ENCODE measurements at places on chromosomes 6 and 20.

DNA sequence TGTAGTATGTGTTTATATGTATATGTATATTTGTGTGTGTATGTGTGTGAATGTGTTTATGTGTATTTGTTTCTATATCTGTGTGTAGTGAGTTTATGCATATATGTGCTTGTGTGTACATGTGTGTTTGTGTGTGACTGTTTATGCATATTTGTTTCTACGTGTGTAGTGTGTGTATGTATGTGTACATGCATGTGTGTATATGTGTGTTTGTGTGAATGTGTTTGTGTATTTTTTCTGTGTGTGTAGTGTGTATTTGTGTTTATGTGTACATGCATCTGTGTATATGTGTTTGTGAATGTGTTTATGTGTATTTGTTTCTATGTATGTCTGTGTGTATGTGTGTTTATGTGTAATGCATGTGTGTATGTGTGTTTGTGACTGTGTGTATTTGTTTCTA is 12.1 kb upstream of the SMOC2 start:
- DNase-seq, result no peak

DNA sequence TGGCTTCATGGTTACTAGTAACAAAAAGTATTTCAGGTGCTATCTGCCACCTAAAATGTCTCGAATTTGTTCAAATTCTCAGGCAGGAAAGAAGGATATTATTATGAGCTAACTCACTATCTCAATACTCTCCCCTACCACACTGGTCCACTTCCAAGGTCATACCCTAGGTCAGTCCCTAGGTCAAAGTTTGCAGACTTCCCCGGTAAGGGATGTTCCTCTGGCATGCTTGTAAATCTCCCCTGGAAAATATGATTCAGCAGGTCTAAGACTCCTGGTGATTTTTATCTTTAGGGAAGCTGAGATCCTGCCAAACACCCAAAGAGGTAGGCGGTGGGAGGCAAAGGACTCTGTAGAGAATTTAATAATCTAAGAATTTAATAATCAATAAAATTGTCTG is 6.7 kb downstream of the AHCY start:
- DNase-seq, result no peak

DNA sequence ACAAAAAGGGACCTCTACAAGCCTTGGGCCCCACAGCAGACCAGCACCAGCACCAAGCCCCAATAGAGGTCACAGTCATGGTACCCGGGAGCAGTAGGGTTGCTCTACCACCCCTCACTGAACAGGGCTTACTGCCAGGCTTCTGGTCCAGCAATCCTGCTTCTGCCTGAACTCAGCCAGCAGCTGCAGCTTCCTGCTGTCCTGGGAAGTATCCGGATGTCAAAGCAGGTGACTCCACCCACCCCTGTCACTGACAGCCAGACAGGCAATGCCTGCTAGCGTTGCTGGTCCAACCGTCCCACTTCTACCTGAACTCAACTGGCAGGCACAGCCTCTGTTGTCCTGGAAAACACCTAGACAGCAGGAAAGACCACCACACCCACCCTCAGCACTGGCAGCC is 47.0 kb upstream of the PCSK2 start:
- DNase-seq, result no peak

GRCh38 chr20:7924692-7925091 is 15.6 kb downstream of the HAO1 start:
- no peak for DNase-seq

GRCh38 chr20:57699395-57699794 is 10.4 kb downstream of the PMEPA1 start:
- DNase-seq, result no peak

DNA sequence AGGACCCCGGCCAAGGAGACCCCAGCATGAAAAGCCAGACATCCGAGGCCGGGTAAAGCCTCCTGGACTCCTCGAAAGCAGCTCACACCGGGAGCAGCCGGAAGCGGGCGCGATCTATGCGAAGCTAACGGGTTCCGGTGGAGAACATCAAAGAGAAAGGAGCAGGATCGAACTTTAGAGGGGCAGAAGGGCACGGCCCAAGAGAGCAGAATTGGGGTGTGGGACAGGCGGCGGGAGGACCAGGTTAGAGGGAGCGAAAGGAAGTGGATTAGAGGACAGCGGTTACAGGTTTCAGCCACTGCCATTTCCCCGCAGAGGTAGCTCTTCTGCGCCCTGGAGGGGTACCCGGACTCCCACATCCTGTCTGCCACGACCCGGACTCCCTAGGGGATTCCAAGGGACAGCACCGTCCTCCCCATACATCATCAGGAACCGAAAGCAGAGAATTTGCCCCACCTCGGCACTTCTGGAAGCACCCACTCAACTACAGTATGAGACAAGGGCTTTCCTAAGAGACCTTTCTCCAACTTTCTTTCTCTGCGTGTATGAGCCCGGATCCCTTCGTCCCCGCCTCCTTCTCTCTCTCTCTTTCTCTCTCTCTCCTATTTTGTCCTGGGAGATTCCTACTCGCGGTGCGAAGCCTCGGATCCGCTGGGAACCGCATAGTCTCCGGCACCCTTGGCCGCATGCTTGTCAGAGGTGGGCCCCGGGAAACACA is 507 bp upstream of the VGLL2 start:
- DNase-seq, result no peak

GRCh38 chr20:39155971-39156370 is 193.8 kb downstream of the DHX35 start:
- no peak for DNase-seq

DNA sequence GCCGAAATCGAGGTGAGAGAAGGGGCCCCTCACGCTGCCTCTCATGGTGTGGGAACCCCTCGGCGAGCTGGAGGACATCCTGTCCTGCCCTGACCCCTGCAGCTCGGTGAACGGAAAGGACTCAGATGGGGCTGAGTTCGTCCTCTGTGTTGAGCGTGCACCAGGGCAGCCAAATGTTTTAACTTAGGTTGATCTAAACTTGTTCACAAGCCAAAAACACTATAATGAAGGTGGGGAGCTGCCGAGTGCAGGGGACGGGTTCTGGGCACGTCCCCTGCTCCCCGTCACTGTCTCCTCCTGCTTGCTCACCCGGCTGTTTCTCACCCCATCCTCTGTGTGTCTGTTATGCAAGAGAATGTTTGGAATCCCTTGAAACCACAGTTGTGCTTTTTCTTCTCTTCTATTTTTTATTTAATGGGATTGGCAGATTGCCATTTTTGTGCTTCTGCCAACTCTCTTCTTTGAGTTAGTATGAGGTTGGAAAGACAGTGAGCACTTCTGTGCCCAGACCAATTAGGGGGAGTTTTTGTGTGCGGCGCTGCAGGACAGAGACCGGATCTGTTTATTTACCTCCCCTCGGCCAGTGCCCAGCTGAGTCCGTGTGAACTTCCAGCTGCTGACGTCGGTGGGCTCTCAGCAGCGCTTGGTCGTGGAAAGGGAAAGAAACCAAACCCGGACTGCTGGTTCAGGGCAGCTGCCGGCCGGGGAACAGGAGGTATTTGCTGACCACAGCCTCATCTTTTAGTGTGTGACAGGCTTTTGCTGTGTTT is 158.1 kb downstream of the DTNBP1 start:
- DNase-seq, result no peak

DNA sequence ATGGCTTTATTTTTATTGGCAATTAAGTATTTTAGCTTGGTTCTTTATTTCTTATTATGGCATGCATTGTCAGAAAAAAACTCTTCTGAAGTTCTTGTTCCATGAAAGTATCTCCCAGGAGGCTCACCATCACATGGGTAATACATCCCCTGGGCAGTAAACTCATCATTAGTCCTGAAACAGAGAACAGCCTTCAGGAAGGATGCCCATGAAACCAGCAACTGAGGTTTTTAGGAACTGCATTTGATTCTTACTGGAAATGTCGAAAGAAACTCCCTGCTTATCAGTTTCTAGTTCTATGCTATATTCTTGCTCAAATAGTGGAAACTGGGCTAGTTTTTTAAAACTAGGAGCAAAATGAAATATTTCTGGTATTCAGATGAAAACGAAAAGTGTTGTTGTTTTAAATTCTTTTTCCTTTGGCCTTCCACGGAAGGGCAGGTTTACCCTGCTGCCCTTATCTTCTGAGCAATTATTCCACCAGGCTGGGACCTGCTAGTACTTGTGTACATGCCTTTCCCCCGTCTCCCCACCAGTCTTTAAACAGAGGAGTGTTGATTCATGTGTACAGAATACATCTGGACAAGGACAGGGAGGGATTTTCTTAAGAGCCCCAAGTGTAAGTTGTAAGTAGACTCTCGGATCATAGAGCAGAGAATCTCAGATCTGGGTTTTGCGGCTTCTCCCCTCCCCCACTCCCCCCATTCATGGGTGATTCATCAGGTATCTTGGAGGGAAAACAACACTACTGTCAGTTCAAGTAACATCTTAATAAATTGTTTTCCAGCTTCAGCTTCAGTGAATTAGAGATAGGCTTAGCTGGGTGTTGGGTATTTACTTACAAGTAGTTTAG is 81.5 kb downstream of the RTN4IP1 start:
- peak; percentile 42 for DNase-seq

DNA sequence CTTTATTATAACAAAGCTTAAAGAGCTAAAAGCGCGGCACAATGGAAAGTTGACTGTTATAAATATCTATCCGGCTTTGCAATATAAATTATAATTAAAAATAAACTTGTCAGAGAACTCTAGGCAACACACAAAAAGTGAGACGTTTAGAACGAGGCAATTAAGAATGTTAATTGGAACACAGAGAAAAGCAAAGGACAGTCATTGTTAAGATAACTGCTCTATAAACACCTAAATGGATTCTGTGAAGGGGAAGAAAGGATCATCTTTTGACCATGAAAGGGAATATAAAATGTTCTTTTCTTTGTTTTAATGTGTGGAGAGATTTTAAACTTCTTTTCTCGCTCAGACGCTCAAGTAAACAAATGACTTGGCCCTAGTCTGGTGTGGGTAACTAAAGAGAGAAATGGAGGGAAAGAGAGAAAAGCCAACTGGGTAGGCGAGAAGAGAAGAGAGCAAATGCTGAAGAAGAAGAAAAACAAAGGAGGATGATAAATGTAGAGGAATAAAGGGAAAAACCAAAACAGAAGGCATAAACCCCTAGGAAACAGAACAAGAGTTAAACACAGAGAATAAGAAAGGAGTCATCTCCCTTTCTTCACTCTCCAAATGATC is 9.3 kb upstream of the SALL4 start:
- DNase-seq, result no peak

GRCh38 chr20:17358854-17359253 is 132.0 kb downstream of the PCSK2 start:
- no peak for DNase-seq

- DNase-seq, result no peak
These were observed 538.3 kb upstream of the BTBD3 start for GRCh38 chr20:11379257-11380011.

DNA sequence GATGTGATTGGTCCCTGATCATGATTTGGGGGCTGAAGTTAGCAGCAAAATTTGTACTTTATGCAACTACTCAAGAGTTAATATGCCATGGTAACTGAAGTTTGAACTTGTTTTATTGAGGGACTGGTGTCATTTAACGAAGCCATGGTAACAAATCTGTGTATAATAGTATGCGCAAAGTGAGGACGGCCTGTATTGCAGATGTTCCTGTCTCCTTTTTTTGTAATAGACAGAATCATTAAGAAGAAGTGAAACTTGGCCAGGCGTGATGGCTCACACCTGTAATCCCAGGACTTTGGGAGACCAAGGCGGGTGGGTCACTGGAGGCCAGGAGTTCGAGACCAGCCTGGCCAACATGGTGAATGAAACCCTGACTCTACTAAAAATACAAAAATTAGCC is 22.3 kb downstream of the RPRD1B start:
- DNase-seq, result no peak

DNA sequence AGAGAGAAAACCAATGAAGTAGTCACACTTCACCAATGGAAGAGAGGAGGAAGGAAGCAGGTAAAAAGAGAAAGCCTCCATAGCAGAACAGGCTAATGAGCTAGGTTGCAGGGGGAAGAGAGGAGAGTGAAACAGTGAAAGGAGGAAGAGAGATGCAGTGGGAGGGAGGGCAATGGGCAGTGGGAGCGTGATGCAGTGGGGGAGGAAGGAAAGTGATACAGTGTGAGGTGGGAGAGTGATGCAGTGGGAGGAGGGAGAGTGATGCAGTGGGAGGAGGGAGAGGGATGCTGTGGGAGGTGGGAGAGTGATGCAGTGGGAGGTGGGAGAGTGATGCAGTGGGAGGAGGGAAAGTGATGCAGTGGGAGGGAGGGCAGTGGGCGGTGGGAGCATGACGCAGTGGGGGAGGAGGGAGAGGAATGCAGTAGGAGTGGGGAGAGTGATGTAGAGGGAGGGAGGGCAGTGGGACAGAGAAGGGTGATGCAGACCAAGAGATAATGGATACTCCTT is 29.7 kb downstream of the COL12A1 start:
- DNase-seq, result no peak

DNA sequence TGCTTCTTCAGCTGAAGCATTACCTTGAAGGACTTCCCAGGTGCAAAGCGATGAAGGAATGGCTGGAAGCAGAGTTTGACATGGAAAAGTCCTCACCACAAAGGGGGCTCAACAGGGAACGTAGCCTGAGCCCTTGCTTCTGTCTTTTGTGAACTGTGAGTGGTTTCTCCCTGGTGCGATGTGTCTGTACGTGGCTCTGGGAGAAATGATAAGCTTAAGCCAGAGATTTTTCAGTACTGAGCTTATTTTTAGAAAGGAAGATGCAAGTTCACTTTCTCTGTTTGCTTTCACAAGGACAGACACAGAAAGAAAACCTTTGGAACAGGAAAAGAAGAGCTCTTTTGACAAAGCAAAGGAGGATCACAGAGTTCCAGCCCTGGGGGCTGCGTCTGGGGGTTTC is 79.4 kb downstream of the DACT2 start:
- DNase-seq, result no peak

- no peak for DNase-seq
These were observed 5.1 kb downstream of the BMP5 start for GRCh38 chr6:55870181-55870813.

DNA sequence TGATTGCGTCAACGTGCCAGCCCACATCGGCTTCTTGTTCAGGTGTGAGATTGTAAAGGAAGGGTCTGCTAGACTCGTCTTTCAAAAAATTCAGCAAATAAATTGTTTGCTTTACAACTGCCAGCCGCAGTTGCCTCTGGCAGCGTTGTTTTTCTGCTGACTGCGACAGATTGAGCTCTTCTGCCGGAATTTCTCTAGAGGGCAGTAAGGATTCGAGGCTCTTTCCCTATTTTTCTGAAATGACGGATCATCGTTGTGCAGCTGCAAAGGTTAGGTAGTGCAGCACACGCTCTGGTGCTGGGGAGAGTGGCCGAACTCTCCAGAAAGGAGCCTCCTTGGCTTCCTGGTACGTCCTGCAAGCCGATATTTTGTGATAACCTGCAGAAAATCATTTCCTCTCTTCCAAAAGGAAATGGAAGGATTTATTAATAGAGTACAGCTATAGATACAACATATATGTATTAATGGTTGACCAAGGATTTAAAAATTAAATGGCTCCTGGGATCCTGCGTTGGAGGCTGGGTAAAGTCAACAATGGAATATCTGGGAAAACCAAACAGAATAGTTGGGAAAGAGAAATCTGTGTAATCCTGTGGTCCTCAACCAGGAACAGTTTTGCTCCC is 121.9 kb upstream of the ZFP64 start:
- no peak for DNase-seq

Measured in stimulated activated CD4-positive, alpha-beta T cell treated with anti-CD3 and anti-CD28 coated beads, Interleukin-2, amount 100 ng/mL, for 24 hours (primary cell).